RPMI7951 (cell line): ENCODE measurements at places on chromosomes 12 and 14.

DNA sequence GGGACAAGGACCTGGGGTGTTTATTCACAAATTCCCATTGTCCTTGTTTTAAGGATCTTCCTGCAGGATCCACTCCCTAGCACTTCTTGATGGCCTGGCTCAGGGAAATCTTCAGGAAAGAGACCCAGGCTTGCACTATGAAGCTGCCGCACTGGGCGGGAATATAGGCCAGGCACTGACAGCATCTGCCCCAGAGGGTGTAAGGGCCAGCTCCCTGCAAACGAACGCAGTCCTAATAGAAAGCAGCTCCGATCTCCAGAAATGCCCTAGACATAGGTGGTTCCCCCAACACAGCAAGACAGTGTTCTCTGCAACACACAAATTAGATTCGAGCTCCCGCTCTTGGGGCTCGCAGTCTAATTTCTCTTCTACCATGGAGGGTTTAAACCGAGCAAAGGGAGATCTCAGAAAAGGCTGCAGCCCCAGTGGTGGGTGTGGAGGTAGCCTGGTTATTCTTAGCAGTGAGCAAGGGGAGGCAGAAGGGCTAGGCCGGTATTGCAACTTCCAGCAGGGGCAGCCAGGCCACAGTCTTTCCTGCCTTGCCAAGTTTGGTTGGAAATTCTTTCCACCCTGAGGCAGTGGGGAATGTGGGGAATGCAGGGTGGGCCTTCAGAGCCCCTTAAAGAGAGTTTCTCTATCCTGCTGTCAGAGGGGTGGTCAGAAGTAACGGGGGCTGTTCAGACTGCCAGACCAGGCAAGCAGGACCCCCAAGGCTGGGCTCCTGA is 16.1 kb upstream of the WSCD2 start:
- DNase-seq, result no peak

DNA sequence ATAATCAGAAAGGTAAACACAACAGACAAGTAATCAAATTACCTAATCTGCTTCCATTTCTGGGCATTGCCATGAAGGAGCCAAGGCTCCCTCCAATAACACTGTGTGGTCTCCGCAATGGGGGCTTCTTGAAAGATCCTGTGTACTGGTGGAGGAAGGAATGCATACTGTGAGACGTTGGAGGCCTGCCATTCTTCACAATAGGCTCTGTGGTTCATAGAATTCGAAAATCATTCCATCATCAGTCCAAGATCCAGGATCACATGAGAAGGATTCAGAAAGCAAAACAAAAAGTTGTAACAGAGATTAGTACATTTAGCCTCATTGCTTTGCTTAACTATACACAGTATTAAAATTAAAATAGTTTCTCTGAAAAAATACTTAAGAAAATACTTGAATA is 76.3 kb downstream of the CDK17 start:
- DNase-seq, result no peak

GRCh38 chr12:43078976-43079375 is 473.0 kb downstream of the ADAMTS20 start:
- DNase-seq, result no peak

DNA sequence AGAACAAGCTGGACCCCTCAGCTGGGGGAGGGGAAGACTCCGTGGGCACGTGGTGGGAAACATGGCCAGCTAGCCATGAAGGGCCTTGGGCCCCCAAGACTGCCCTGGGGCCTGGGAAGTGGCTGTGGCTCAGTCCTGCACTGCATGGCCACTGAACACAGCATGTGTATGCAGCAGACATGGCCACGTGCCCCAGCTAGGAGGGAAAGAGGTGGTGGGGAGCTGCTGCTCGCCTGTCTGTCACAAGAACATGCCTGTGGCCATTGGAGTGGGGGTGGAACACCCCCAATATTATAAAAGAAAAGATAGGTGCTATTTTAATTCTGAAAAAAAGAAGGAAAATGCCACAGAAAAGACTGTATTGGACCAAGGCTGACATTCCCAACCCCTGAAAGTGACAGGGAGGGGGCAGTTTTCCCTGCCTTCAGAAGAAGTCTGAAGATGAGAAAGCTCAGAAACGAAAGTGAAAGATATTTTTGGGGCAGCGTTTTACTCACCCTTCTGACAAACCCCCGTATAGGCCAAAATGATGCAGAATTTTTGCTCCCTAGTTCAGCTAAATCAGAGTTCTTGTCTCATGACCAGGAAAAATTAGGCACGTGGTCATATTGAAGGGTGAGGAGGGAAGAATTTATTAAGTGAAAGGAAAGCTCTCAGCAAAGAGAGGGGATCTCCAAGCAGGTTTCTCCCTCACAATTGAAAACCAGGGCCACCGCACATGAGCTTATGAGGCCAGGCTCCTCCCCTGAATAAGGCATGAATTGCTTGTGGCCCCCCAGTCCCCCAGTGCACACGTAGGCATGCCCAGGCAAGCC is 35.2 kb upstream of the PCNX1 start:
- DNase-seq, result peak; percentile 68

GRCh38 chr14:56490379-56490778 is 89.2 kb upstream of the TMEM260 start:
- DNase-seq, result peak; percentile 23

DNA sequence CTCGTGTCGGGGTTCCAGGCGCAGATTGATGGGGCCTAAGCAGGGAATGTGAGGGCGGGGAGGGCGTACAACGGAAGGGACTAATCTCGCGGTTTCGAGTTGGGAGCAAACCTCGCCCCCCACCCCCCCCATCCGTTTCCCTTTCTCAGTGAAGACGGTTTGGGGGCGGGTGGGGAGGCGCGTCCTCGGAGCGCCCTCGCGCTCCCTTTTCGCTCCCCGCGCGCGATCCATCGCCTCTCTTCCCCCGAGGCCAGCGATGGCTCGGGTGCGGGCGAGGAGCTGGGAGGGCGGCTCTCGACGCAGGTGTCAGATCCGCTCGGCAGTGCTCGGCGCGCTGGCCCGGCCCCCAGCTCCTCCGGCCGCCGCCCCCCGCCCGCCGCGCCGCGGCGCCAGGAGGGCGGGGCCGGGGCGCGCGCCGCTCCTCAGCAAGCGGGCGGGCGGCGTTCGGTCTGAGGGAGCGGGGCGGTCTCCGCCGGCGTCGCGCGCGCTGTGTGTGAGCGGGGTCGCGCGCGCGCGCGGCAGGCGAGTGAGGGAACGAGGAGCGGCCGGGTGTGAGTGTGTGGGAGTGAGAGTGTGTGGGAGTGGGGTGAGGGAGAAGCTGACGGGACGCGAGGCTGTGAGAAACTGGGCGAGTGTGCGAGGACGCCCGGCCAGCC is at the start of gene RIMKLB:
RIMKLB (plus strand) TSS at position 516 of the 656 bp plus-strand sequence. CDS start 15,876 bp downstream, outside the sequence.
- DNase-seq, result peak; percentile 68

GRCh38 chr14:64790478-64790877 is 86.3 kb downstream of the PLEKHG3 start:
- DNase-seq, result no peak

DNA sequence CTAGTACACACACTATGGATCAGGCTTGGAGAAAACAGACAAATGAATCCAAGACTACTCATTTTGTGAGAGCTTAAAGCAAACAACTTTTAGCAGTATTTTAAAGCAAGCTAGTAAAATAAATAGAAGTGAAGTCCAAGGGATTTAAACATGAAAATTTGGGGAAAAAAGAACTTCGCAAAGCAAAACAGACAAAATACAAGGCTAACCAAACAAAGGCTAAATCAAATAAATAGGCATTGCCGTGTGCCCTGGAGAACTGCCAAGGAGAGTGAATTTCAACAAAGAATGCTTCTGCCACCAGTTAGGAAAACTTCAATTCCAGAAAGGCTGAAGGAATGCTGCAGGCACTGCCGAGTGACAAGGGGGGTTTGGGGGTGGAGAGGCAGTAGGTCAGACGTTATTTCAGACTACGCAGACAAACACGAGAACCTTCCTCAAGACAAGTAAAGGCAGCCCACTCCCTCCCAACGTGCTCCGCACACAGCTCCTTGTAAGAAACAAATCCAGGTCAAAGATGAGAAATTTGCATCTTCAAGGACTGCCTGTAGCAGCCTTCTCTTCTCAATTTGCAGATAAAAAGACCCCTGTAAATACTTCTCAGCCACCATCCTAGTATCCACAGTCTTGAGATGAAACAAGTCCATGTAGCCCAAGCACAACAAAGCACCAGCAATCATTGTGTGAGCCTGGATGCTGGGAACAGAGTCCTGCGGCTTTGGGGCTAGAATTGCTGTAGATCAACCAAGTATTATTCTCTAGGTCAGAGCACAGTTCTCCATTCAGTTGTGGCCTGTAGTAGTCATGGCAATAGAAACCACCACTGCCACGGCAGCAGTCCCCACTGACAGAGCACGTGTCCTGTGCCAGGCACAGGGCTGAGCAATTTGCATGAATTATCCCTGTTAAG is 43.3 kb downstream of the EFCAB11 start:
- DNase-seq, result peak; percentile 67

GRCh38 chr12:46470036-46470627 is 97.6 kb upstream of the SLC38A2 start:
- DNase-seq, result no peak

DNA sequence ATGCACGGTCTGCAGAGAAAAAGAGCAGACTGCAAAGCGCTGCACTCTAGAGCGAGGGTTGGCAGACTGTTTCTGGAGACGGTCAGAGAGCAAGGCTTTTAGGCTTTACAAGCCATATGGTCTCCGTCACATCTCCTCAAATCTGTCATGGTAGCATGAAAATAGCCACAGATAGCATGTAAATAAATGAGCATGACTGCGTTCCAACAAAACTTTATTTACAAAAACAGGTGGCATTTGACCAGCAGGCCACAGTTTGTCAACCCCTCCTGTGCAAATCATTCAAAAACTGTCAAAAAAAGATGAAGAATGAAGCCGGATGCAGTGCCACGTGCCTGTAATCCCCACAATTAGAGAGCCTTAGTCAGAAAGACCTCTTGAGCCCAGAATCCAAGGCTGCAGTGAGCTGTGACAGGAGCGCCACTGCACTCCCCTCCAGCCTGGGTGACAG is 18.9 kb downstream of the SYNE3 start:
- DNase-seq, result no peak

- peak; percentile 94 for DNase-seq
Measured at GRCh38 chr12:119692997-119693396, 25.1 kb downstream of the PRKAB1 start.

GRCh38 chr14:32343926-32344430 is 14.9 kb downstream of the AKAP6 start:
- DNase-seq, result no peak

DNA sequence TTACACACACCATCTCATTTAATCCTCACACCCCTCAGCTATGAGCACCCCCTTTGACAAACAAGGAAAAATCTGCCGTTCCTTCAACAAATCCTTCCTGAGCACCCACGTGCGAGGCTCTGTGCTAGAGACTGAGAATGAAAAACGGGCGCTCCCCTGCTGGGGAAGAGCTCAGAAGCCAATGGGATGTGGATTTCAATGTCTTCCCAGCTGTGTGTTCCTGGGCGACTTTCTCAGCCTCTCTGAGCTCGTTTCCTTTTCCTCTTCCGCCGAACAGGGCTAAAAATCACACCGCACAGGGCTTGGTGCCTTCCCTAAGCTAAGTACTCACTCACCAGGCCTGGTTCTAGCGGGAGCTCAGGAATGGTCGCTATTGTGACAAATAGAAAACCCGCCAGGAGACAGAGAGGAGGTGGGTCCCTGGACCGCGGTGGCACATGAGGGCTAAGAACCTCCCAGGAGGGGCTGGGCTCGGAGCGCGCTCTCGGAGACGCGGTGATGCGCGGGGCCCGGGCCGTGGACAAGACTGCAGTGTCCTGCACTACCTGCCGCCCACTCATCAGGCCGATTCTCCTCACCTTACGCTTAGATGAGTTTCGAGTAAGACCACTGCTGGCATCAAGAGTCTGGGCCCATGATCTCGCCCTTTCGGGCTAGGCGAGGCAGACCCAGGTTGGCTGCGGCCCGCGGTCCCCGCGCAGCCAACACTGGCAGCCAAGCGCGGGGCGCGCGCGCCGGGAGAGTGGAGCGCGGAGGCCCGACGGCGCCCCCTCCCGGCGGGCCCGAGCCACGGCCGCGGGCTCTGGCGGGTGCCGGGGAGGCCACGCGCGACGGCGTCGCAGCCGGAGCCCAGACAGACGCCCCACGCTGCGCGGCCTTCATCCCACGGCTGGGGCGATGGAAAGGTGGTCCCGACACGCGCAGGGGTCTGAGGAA is 17.0 kb downstream of the ZDHHC22 start:
- peak; percentile 11 for DNase-seq

GRCh38 chr12:42370013-42370412 is 44.0 kb downstream of the PPHLN1 start:
- no peak for DNase-seq

DNA sequence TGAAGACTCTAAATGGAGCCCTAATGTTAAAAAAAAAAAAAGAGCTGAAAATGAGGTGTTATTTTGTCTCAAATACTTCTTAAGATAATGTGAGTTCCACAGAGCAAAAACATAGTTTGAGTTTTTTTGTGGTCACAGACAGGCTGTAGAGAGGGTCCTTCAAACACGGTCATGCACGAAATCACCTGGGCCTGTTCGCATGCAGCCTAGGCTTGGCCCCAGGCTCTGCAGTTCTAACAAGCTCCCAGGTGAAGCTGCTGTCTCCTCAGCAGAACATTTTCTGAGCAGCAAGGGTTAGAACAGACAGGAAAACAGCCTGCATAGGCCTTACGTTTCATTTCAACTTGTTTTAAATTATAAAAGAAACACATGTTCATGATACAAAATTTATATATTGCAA is 65.4 kb upstream of the TBPL2 start:
- DNase-seq, result no peak
